ENCODE measurements at places on chromosomes 7 and 10.

DNA sequence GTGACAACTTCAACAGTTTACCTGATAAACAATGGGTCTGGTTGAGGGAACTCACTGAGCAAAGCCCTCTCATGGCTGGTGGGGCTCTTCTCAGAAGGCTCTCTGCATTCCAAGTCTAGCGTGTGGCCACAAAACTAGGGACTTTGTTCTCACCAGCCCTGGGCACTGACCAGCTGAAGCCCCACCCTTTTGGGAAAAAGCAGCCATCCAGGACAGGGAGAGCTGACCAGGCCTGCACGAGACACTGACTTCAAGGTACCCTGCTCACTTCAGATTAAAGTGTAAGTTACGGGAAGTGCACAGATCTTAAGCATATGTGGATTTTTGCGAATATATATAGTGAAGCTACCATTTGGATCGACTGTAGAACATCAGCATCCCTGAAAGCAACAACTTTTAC is 67.4 kb upstream of the LRRC4 start:
- no peak for DNase-seq

DNA sequence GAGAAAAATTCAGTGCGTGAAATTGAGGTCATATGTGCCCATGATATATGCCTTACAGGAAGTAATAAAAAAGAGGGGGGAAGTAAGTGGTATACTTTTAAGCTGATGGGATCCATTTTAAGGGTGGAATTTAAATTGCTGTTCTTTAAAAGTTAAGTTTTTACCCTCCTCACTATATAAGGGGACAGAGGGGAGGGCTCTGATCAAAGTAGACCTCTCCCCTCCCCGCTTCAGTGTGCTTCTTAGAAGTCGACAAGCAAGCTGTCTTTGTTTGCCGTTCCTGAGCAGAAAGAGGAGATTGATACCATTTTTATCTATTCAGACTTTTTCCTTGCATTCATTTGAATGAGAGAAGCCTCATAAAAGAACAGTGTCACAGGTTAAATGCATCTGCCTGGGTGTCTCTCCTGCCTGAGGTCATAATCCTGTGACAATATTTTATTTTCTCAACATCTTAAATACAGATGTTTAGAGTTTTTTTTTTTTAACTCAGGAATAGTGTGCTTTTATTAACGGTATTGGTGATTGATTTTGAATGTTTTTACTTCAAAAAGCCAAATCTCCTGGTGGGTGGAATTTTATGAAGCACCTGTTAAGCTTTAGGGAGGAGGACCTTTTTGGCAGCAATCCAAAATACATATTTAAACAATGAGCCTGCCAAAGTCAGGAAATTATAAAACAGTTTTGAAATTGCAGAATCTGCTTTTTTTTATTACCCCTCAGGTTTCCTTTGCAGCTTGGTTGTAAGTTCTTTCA is 141.7 kb downstream of the KAT6B start:
- no peak for DNase-seq

DNA sequence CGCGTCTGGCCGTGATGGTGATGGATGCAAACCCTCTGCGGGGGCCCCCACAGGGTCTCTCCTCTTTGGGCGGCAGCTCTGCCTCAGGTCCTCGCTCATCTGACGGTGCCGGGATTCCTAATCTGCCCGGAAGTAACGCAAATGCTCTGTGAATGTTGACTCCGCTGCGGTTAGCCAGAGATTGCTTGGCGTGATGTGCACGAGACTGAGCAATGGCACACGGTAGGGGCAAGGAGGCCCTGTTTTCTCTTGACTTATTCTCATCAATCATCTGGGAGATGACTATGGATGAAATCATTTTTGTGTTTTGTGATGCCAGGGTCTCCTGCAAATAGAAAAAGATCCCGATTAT is 116.5 kb upstream of the ADAM12 start:
- DNase-seq = no peak

DNA sequence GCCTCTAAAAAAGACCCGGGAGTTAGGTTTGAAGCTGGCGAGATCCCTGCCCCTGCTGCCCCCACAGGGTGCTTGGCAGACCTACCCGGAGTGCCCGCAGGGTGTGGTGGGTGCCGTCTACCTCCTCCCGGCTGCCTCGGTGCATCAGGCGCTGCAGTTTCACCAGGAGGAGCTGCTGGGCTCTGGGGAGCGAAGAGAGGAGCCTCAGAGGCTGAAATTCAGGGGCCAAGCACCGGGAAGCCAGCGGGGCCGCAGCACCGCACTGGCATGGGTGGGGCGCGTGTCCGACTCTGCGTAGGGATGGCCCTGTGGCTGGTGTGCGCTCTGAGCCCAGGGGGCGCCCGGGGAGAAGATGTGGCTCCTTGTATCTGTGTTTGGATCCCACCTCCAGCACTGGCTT is 74.3 kb upstream of the GNA12 start:
- DNase-seq = no peak

GRCh38 chr7:101891936-101892640 is 74.7 kb downstream of the CUX1 start:
- DNase-seq = no peak

DNA sequence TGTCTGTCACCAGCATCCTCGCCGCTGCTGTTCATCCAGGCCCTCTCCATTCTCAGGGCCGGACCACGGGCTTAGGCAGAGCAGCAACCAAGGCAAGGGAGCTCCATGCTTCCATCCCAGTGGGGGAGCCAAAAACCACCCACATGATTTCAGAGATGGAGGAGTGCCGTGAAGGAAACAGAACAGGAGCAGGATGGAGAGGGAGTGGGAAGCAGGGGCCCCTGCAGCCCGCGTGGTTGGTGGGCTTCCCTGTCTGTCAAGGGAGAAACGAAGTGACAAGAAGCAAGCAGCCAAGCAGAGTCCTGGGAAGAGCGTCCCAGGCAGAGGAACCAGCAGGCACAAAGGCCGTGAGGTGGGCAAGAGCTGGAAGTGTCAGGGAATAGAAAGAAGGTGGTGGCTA is 95.7 kb downstream of the SLIT1 start:
- no peak for DNase-seq

GRCh38 chr7:26856176-26856985 is 8.0 kb downstream of the SKAP2 start:
- DNase-seq = no peak

DNA sequence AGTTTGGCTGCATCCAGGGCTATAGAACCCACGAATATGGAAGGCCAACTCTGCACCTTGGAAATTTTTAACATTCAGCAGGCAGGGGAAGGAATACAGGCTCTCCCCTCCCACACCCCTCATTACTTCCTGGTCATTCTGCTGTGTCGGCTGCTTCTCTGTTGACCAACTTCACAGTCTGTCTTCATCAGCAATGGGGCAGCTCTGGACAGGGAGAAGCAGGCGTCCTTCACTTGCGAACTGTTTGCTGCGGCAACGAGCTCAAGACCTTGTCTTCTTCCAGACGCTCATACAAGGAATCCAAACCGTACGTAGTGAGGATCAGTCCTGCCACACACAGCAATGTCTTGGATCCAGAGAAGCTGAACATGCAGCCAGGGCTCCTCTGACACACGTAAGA is 192.2 kb downstream of the DIP2C start:
- DNase-seq = no peak

GRCh38 chr10:1378473-1378872 is 322.3 kb downstream of the WDR37 start:
- DNase-seq = no peak

DNA sequence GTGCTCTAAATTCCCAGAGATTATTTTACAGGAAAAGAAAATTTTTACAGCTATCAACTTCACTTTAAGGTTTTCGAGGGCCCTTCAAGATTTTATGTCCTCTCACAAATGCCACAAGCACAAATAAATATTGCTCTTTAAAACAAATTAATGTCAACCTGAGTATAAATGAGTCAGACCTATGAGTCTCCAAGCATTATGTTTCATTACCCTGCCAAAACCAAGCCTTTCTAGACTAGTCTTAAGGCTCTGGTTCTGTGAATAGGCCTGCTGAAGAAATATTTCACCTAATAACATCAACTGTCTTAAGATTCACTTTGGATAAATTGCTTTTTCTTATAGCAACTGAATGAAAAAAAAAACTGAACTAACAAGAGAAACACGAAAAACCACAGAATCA is 153.0 kb downstream of the PDE1C start:
- no peak for DNase-seq

- no peak for DNase-seq
Observed at GRCh38 chr7:135541029-135541428, 16.7 kb upstream of the NUP205 start.

- no peak for DNase-seq
Observed at GRCh38 chr10:56599201-56599600, 238.1 kb upstream of the ZWINT start.

GRCh38 chr7:14805105-14805719 is 97.3 kb downstream of the DGKB start:
- no peak for DNase-seq

DNA sequence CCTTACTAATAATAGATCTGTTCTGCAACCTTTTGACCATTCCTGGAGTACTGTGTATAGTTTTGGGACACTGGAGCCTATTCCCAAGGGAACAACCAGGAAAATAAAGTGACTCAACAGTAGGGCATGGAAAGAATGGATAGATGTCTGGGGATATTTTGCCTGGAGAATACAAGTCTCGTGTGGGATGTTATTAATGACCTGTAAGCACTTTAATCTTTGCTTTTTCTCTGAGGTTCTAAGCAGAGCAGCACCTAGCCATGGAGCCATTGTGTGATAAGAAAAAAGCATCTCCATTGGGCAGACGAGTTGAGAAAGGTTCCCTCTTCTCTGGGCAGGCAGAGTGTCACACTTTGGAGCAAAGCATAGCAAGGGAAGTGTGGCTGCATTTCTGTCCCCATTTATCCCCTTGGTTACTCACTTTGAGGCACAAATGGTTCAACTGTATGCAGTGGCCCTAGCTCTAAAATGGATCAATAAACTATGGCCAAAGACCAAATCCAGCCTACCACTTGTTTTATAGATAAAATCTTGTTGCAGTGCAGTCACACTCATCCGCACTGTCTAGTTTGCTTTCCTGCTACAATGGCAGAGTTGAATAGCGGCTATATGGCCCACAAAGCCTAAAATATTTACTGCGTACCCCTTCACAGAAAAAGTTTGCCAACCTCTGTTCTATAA is 21.0 kb upstream of the CCDC71L start:
- DNase-seq = no peak

DNA sequence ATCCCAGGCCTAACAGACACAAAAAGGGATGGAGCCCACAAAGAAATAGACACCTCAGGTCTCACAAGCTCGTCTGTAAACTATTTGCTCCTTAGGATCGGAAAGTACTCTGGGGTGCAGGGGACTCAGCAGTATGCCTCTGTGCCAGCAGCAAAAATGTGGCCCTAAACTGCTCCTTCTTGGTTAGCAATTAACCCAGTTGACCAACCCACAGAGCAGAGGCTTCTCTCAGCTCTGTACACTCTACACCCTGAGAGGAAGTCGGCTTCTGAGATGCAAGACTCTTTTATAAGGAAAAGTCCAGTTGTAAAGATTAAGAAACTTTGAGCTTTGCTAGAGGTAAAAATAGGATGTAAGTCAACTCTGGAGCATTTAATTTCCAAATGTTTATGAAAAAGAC is 156.3 kb upstream of the PRSS58 start:
- no peak for DNase-seq

GRCh38 chr10:123390874-123391273 is 236.7 kb downstream of the BUB3 start:
- no peak for DNase-seq

DNA sequence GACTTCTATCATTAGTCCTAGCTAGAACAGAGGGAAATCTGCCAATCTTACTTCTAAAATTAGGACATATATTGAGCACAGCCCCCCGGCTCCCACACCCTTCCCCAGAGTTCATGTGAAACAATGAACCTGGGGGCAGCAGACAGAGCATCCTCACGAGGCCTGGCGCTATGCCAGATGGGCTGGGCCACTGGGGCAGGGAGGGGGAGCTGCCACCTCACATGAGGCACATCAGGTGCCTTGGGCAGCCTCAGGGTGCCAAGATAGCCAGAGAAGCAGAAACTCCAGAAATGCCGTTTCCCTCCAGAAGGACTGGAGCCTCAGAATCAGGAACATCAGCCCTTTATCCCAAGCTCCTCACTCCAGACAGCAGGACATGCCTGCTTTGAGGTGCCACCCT is 92.8 kb upstream of the LANCL2 start:
- no peak for DNase-seq

DNA sequence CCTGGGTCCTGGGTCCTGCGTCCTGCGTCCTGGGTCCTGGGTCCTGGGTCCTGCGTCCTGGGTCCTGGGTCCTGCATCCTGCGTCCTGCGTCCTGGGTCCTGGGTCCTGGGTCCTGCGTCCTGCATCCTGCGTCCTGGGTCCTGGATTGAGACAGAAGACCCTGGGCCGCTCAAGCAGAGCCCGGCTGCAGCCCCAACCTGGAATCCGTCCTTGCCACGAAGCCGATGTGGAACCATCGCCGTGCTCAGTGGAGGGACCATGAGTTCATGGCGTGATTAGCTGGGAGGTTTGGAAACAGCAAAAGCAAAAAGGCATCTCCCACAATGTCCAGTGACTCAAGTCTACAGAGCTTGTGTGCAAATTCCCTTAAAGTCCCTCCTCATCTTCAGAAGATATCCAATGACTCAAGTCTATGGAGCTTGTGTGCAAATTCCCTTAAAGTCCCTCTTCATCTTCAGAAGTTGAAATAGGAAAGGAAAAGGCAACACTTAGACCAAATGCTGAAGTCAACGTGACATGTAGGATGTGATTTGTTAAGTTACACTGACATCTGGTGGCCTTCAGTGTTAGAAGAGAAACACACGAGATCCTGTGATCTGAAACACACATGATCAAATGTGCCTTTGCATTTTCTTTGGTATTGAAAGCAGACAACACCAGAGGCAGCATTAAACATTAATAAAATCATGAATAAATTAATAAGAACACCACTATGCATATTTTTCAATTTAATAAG is 179.9 kb downstream of the PTPRN2 start:
- no peak for DNase-seq

GRCh38 chr10:1573334-1573969 is 163.9 kb downstream of the ADARB2 start:
- no peak for DNase-seq

GRCh38 chr10:93115661-93116383 is 42.1 kb downstream of the CYP26A1 start:
- DNase-seq = peak; percentile 57

- DNase-seq = no peak
Observed at GRCh38 chr7:91264924-91265681, 870 bp downstream of the FZD1 start.

DNA sequence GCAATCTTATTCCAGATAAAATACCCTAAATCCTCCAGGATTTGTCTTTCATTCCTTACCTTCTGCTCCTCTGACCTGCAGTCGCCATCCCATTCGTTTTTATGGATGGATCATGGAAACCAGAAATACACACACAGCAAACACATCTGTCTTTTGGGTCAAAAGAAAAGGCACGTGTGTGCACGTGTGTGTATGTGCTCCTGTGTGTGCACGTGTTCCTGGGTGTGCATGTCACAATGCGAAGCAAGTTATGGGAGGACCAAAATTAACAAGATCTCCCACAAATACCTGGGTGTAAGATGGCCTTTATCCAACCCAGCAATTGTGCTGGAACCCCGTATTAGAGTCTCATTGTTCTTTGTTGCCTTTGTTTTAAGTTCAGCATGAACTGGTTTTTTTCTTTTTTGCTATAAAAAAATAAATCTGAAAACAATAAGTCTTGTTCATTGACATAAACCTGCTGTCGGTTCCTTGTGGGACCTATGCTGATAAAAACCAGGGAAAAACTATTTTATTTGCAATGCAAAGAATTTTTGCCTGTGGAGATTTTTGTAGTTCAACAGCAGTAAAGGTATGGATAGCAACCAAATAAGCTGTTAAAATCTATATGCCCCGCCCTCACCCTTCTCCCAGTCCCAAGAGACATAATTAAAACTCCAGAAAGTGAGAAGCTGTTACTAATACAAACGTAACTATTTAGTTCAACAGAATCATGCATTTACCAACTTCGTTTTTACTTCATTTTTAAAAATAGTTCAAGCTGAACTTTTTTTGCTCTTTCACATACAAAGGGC is 229.6 kb downstream of the CREB5 start:
- no peak for DNase-seq

GRCh38 chr7:42176724-42177101 is 60.3 kb downstream of the GLI3 start:
- no peak for DNase-seq

Measured in stimulated activated CD4-positive, alpha-beta T cell treated with anti-CD3 and anti-CD28 coated beads, Interleukin-4, amount 100 ng/mL, for 4 hours (primary cell).